ENCODE measurements at places on chromosomes 16 and 17. TPM values are rescaled to one million over a fixed set of nuclear protein-coding genes. Genes with fewer than 3 reads are reported as not detected.

FBXL16 gene
- total RNA-seq: 0.30 TPM

GRIN2C gene
- 0.69 TPM for total RNA-seq

NPB gene
- total RNA-seq: 0.59 TPM

CYGB gene
- 6.9 TPM for total RNA-seq

GRCh38 chr16:65782611-65783600 lies 583.6 kb upstream of the CDH5 start:
- peak; percentile 84 for DNase-seq

GRCh38 chr17:28906276-28906675 lies 3.4 kb upstream of the DHRS13 start:
- DNase-seq: no peak

DNA sequence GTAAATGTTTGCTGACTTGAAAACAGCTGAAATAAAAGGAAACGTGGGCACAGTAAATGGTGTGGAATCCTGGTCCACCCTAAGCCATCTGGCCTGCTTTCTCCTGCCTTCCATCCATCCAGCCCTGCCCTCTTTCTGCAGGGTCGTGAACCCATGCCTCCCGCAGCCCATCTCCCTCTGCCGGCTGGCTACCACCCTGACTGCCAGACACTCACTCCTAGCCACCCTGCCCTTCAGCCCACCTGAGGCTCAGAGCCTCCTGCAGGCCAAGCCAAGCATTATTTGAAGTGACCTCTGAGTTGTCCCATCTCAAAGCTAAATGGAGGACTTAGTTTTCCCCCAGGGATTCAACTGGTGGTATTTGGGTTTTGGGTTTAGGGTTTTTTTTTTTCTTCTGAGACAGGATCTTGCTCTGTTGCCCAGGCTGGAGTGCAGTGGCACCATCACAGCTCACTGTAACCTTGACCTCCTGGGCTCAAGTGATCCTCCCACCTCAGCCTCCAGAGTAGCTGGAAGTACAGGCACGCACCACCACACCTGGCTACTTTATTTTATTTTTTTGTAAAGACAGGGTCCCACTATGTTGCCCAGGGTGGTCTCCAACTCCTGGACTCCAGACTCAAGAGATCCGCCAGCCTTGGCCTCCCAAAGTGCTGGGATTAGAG lies 8.4 kb downstream of the ZDHHC1 start:
- DNase-seq: no peak

DNA sequence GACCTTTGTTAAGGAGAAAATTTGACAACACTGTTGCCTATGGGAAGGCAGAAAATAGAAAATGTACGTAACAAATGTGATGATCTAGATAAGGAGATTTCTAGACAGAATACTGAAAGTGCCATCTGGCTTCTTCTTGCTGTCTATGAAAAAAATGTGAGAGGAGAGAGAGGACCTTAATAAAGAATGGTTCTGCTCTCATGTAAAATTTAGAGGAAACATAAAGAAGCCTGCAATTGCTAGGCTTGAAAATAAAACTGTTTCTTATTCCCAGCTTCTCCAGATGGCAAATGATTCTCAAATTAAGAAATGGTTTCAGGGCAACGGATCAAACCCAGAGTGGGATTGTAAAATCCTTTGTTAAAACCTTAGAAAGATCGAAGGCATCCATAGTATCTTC lies 128.5 kb downstream of the CDK5R1 start:
- no peak for DNase-seq

GRCh38 chr16:86914876-86915717 lies 336.7 kb downstream of the FOXL1 start:
- DNase-seq: no peak

GRCh38 chr16:82108100-82108499 lies 61.9 kb downstream of the MPHOSPH6 start:
- no peak for DNase-seq

DNA sequence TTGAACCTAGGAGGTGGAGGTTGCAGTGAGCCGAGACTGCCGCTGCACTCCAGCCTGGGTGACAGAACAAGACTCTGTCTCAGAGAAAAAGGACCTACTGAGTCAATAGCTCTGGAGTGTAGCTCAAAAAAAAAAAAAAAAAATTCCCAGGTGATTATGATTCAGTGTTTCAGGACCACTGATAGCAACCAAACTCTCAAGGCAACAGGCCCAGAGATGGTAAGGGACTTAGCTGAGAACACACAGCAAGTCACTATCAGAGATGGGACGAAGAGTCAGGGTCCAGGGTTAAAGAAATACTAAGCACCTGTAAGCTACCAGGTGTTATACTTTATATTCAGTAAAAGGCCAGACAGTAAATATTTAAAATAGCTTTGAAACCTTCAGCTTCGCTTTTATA lies 335.3 kb downstream of the XYLT1 start:
- DNase-seq: no peak

DNA sequence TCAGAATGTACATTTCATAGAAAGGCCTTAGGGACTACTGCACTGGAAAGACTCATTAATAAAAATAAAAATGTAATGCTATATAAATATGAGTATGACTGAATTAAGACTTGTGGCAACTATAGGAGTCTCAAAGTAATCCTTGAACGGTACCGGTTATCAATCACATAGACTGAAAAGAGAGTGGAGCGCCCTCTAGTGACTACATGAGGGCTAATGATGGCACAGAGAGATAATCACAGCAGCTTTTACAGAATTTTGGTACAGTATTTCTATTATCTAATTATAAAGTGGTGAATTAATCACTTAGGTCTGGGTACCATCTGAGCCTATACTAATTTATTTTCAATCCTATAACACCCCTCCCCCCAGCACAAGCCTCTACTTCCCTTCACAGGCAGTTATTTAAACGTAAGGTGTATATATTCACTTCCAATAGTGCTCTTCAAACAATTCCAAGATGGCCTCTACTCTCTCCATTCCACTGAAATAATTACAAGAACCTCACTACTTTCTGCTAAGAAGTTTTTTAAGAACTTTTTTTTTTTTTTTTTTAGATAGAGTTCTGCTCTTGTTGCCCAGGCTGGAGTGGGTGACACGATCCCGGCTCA lies 40.7 kb upstream of the ANKFY1 start:
- no peak for DNase-seq

- no peak for DNase-seq
Measured at GRCh38 chr17:1754430-1755112, 7.3 kb upstream of the SERPINF1 start.

- no peak for DNase-seq
Measured at GRCh38 chr17:17805575-17805974, 31.2 kb downstream of the SREBF1 start.

DNA sequence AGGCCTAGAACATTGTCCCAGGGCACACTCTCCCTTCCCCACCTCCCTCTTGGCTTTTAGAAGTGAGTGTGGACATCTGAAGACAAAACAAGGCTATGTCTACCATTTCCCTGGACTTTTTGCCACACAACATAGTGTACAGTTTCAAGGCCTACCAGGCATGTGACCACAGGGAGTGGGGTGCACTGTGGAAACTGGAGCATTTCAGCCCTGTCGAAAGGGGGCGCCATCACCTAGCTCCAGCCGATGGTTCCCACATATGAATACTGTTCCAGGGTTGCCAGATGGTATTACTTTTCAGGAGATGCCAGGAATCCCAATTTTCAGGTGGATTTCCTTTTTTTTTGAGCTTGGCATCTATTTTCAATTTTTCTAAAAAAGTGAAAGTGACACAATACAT lies 140.7 kb downstream of the KATNIP start:
- DNase-seq: no peak

DNA sequence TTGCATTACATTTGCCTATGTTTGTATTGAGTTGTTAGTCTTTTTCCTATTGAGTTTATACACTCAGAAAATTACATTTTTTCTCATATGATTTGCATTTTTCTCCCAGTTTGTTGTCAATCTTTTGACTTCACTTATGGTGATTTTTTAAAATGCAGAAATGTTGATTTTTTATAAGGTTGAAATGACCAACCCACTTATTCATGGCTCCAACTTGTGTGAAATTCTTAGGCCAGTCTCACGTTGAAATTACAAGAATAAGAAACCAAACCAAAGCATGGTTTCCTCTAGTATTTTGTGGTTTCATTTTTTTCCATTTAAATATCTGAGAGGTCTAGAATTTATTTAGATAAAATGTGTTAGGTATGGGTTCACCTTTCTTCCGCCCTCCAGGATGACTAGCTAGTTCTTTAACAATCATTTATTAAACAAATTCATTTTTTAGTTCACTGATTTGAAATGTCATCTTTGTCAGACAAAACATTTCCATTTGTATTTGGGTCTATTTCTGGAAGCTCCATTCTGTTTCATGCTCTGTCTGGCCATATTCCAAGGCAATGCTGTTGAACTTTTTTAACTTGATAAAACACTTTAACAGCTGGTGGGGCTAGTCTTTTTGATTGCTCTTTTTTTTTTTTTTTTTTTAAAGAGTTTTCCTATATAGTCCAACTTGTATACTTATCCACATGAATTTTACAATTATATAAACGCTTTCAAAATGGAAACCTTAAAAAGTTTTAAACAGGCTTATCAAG lies 40.0 kb downstream of the FAM20A start:
- peak; percentile 10 for DNase-seq

GRCh38 chr16:75762746-75763145 lies 36.5 kb upstream of the CPHXL start:
- DNase-seq: no peak

- DNase-seq: no peak
Measured at GRCh38 chr16:52035436-52035835, 511.5 kb downstream of the TOX3 start.

DNA sequence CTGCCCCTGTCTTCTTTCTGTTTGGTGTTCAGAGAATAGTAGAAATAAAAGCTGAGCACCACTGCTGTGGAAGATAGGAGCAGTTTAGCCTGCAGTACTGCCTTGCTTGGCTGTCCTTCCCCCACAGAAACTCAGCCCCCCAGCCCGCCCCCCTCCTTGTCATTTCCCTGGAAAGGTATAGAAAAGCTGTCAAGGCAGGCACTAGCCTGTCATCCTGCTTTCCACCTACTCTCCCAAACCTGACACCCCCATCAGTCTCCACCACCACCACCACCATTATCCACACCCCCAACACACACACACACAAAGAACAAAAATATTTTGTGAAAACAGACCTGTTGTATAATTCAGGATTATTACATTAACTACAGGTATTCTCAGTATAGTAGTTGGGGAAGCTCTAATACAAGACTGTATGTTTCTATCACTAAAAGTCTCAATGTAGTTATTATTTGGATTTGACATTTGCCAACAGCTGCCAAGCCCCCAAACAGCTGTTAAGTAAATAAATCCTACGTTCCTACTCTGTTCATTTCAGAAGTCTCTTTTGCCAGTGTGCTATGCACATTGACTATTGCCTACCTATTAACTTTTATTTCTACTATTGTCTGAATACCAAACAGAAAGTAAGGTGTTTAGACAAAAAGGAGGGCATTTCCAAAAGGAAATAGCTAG lies 128.8 kb downstream of the CYB561 start:
- no peak for DNase-seq

- no peak for DNase-seq
Measured at GRCh38 chr16:22685459-22685830, 128.5 kb upstream of the HS3ST2 start.

DNA sequence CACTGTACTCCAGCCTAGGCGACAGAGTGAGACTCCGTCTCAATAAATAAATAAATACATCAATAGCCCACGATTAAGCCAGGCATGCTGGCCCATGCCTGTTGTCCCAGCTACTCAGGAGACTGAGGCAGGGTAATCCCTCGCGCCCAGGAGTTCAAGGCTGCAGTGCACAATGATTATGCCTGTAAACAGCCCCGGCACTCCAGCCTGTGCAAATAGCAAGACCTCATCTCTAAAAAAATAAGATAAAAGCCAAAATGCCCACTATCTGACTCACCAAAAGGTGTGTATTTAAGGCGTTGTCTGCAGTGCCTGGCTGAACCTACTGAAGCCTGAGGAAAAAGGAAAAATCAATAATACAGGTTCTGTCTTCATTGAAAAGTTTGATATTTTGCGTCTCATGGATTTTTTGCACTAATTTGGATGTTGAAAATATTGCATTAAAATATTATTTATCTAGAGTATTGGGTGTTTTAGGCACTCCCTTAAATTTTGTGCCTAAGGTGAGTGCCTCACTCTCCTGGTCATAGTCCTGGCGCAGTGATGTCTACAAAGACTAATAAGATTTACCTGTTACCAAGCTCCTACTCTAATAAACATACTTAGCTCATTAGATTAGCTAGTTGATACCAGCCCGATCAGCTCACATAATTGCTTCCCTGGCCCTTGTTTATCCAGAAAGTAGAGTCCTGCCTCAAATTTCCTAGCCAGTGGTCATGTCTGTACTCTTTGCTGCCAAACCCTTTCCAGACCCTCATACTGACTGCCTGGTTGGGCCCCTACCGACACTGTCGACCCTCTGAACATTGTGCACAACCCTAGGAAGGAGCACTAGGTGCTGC lies 24.7 kb upstream of the TOB1 start:
- DNase-seq: no peak

DNA sequence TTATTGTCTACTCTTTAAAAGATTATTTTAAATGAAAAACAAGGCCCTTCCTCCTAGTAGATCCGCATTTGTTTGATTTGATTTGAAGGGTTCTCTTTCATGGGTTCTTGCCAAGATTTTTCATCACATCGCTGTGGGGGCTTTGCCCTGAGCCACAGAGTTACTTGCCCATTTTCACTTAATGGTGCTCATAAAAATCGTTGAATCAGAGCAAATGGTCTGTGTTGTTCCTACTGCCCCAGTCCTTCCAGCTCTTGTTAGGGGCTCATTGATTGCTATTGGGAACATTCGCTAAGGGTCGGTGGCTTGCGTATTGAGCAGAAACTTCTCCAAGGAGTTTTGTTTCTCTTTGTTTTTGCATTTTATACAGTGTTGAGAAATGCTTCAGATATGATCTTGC lies 1023.4 kb upstream of the CDH8 start:
- DNase-seq: no peak

- no peak for DNase-seq
Measured at GRCh38 chr17:8079291-8080207, 8.0 kb downstream of the ALOX12B start.

GRCh38 chr17:55117164-55117563 lies 147.6 kb upstream of the HLF start:
- no peak for DNase-seq

GRCh38 chr17:58875261-58875660 lies 119.6 kb downstream of the PPM1E start:
- DNase-seq: no peak

DNA sequence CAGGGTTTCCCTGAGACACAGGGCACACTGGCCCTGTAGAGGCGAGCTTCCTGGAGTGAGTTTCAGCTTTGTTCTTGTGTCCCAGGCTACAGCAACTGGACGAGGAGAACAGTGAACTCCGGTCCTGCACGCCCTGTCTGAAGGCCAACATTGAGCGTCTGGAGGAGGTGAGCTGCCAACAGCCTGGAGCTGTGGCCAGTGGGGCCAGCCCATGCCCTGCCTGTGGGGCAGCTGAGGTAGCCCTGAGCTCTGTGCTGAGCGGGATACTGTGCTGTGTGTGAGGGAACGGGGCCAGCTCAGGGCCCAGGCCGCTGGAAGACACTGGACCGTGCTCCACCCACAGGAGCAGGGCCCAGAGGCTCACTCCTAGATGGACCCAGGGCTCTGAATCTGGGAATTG lies 8.7 kb upstream of the CAPN15 start:
- DNase-seq: no peak

DNA sequence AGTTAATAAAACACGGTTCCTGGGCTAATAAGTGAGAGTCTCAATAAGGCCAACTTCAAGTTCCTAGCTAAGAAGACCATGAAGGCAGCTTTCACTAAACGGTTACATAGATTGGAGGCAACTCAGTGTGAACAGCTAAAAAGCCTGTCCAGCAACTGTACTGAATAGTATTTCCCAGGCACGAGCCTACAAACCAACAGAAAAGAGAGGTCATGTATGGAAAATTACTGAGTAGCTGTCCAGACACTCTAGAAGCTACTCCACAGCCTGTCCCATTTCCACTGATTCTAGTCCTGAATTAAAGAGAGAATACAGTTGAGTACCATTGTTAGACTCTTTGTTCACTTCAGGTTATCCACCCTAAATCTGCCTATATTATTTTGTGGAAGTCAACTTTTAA lies 36.5 kb upstream of the C17orf78 start:
- no peak for DNase-seq
